ENCODE measurements at places on chromosomes 5 and 9.

DNA sequence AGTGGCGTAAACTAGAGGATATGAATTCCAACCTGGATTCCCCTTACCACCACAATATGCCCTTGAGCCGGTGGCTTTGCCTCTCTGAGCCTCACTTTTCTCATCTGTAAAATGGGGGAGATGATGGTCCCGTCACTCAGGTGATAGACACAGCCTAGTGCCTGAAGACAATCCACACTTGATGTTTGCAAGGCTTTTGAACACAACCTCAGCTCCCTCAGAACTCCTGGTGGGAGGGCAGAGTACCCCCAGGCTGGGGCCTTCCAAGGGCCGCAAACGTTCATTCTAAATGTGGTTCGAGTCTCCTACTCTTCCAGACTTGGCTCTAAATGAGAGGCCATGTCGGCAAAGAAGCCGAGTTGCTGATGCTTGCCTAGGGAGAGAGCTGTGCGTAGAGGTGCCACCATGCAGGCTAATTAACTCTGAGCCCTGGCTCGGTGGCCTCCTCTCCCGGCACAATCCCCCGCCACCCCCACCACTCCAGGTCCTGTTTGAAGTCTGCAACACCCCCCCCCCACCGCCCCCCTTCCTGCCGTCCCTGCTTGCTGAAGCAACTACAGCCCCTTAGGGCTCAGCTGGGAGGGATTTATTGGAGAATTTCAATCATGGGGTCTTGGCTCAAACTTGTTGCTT is 97.7 kb upstream of the LMX1B start:
- no peak for DNase-seq

DNA sequence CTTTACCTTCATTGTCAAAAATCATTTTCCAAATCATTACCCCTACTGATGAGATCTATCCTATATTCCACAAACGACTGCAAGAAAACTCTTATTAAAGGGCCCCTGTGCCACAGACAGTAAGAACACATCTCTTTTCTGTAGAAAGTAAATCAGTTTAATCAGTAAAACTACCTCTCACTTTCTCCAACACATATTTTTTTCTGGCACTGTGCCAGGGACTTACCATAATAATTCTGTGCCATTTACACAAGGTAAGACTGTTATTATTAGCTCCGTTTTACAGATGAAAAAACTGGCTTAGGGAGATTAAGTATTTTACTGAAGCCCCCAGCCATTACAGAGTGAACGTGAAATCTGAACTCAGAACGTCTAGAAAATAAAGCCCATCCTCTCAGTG is 587.0 kb upstream of the COX7C start:
- DNase-seq, result no peak

DNA sequence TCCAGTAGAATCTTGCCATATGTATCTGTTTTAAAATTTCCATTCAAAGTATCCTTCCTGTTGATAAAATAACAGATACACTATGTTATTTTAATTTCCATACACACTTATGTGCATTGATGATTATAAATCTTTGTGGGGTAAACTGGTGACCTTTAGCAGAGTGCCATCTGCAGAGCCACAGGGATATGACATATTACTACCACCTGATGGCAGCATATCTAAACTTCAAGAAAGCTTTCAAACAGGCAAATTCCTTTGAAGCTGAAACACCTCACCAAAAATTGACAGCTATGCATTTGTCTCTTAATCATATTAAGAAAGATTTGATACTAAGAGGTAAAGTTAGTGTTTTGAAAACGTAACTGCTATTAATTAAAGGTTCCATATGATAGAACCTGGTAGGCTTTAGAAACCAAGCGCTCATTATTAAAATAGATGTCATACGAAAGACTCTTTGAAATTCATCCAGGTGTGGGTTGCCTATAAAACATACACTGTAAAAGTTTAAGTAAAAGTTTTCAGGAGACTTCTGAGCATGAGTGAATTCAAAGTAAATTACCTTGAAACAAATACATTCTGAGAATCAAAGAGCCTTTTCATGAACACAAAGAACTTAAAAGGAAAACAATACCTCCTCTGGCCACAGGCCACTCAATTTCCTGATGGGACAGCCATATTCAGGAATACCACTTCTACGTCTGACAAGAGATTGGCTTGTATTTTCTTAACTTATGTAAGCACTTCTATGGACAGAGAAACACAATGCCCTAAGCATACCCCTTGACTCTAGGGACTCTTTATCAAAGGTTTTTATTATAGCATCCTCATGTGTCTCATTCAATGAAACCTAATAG is 93.3 kb downstream of the KIAA0825 start:
- peak; percentile 2 for DNase-seq

DNA sequence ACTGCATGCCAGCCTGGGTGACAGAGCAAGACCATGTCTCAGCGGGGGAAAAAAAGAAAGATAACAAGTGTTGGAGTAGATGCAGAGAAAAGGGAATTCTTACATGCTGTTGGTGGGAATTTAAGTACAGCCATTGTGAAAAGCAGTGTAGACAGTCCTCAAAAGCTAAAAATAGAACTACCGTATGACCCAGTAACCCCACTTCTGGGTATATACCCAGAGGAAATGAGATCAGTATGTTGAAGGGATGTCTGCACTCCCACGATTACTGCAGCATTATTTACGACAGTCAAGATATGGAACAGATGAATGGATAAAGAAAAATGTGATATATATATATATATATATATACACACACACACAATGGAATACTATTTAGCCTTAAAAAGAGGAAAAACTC is 225.3 kb upstream of the SLC24A2 start:
- DNase-seq, result no peak

DNA sequence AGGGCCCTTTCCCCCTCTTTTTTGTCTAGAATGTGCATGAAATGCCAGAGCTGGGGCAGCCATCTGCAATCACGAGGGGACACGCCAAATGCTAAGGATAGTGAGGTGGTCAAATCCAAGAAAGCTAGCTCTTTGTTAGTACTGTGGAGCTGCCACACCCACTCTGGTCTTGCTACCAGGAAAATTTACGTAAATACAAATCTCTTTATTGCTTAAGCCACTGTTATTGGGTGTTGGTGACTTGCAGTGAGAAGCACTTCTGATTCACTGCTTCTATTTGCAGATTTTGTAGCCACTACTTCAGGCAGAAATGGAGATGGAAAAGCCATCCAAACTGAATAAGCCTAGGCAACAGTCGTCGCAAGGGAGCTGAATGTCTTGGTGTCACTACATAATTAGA is 25.6 kb upstream of the SUSD1 start:
- no peak for DNase-seq

GRCh38 chr5:39850291-39850690 is 425.5 kb upstream of the DAB2 start:
- no peak for DNase-seq

DNA sequence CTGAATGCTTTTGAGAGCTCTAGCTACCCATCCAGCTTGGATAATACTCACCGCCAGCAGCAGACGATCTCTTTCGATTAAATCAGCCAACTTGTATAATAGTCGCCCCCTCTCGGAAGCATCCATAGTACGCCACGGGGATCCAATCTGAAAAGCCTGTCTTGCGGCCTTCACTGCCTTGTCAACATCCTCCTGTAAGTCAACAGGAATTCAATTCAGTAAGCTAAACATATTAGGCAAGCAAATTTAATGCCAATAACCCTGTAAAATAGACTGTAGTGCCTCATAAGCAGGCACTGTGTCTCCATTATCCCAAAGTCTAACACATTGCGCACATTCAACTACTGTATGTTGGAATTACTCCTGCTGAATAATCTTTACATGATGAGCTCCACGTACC is 22.0 kb downstream of the ALDH1A1 start:
- DNase-seq, result no peak

DNA sequence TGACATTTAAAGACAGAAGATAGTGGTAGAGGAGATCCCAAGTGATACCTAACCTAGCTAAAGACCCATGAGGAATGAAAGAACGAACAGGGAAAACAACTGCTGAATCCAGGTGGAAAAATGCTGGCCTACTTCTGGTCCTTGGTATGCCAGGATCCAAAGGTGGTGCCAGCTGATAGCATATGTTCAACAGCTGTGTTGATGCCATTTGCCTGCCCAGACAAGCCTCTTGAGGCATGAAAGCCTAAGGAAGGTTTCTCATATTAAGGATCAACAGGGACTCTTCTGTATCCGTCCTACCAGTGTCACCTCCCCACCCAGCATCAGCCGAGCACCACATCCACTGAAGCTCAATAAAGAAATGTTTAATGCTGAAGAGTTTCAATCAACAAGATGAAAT is 225.7 kb upstream of the DMRT1 start:
- DNase-seq, result no peak

DNA sequence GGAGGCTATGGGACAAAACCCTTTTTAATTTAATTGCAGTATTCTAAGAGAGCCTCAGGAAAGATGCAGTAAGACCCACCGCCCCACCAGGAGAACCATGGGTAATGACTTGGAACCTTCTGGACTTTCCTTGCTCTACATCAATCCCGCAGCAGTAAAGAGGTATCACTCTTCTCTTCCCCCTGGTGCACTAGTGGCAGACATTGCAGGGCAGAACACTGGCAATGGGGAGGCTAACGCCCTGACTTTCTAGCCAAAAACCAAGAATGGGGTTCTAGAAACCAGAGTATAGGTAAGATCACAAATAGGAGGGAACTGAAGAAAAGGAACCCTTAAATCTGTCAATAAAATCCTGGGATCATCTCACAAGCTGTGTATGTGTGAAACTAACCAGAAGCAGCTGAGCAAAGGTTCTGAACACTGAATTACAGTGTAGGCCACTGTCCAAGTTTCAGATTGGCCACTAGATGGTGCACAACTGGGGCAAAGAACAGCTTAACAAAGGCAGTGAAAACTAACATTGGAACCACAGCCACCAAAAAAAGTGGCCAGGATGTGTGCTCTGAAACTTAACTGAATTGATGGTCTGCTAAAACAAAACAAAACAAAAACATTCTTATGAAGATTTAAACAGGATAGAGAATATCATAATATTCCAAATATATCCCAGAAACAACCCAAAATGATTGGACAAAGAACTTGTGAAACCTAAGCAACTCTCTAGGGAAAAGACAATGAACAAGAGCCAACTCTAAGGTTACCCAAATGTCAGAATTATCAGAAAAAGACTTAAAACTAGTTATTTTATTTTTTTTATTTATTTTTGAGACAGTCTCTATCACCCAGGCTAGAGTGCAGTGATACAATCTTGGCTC is 6.6 kb upstream of the FAM151B start:
- peak; percentile 11 for DNase-seq

- DNase-seq, result no peak
Measured at GRCh38 chr5:176985516-176985915, 21.1 kb downstream of the UIMC1 start.

DNA sequence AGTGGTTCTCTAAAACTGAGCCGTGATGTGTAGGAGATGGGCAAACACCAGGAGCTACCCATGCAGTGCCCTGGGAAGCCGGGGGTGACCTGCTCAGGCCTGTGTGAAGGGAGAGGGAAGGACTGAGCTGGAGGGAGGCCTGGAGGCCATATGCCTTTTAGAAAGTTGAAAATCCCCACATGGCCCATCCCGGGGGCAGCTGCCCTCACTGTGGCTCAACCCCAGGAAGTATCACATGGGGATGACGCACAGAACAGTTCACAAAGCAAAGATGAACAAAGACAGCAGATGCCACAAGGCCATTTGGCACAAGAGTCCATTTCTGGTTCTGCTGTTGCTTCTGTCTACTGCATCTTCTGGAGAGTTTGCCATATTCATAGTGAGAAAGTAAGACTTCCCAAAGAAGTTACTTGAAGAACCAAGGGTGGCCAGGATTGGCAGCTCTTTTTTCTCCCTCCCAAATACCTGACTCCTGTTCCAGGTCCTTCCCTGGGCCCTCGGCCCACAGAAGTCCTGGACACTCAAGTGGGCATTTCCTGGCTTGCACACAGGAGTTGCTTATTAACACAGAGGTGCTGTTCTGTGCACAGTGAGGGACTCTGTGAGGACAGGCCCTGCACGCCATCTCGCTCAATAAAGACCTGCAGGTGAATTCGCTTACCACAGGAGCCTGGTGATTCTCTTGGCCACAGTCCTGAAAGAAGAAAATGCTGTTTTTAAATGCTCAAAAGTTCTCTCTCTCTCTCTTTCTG is 25.1 kb downstream of the ACSL6 start:
- no peak for DNase-seq

GRCh38 chr9:89919171-89919681 is 314.4 kb downstream of the GADD45G start:
- DNase-seq, result peak; percentile 29

- no peak for DNase-seq
Measured at GRCh38 chr9:132986640-132987620, 8.4 kb downstream of the GFI1B start.

GRCh38 chr5:175516933-175517823 is 38.8 kb downstream of the SFXN1 start:
- no peak for DNase-seq

Data from stimulated activated CD4-positive, alpha-beta T cell treated with anti-CD3 and anti-CD28 coated beads, Interleukin-2, amount 100 ng/mL, for 48 hours (primary cell).